ENCODE measurements at places on chromosomes 1 and 21.

DNA sequence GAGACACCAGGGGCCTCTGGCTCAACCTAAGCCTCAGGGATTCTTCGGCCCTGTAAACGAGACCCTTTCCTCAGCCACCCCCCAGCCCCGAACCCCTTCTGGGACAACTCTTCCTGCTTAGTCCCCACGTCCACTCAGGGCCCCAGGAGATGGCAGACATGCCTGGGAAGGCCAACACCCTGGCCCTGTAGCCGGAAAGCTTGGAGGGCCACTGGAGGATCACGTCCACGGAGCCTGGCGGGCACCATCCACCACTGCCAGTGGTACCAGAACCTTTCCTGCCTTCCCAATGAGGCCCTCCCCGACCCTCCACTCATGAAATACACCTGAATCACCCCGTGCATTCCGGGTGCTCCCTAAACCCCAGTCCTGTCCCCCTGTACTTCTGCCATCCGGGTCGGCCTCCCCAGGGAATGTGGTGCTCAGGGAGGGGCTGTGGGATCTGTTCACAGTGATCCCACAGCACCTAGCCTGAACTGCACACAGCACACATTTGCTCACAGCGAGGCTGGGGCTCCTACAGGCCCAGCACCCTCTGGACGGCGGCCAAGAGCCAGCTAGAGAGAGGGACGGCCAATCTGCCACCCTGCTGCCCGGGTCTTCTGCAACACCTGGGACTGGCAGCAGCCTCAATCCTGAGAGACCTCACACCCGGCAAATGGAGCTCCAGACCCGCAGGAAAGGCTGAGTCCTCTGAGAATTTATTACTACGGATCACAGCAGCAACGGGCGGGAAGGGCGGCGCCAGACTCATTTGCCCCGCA lies 1.8 kb downstream of the AURKAIP1 start:
- DNase-seq: no peak

GRCh38 chr21:33289199-33289819 lies 23.1 kb downstream of the IL10RB start:
- DNase-seq: no peak

GRCh38 chr1:243346016-243346415 lies 90.2 kb downstream of the SDCCAG8 start:
- DNase-seq: no peak

DNA sequence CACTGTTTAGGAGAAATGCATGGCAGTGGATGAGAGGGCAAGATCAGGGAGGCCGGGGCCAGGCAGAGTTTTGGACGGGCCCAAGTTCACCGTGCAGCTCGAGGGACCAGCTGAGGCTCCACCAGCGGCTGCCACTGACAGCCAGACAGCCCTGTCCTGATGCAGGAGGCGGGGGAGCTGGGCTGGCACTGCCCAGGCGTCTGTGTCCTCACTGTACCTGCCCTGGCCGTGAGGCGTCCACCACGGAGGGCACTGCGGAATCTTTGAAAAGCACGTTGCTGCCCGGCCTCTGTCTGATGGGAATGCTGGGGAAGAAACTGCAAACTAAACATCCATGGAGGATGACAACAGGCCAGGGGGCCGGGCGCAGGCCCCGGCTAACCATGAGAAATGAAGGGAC lies 35.5 kb downstream of the VPS26C start:
- DNase-seq: no peak

DNA sequence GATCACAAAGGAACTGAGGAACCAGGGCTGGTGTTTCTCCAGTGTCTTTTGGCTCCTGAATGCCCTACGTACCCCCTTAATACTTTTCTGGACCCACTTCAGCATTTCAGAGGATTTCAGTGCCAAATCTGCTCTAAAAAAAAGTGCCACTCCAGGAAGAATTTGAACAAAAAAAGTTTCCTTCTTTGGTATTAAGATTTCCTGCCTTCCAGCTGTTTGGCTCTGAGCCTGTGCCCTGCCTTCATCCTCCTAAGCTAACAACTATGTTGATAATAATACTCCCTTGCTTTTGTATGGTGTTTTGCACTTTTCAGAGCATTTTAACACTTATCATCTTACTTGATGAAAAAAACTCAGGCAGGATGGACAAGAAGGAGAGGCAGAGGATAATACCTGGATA lies 11.0 kb upstream of the RIMS3 start:
- DNase-seq: no peak

DNA sequence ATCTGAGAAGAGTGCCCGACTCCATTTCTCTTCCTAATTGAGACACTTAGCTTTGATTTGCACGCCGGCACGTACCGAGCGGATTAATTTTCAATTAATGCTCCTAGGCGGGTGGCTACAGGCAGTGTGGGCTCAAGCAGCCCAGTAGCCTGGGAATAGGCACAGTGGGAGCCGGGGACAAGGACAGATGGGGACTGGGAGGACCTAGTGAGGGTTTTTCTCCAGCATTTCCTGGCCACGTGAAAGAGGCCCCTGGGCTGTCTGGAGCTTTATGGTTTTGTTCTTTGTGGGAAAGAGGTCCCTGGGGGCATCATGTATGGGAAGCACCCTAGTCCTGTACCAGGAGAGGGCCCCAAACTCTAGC lies 78.6 kb upstream of the CSF3R start:
- no peak for DNase-seq
